ENCODE measurements at places on chromosomes 3 and 15. TPM values are rescaled to one million over a fixed set of nuclear protein-coding genes. Genes with fewer than 3 reads are reported as not detected.

The SLC9C1 gene
- total RNA-seq = 2.5 TPM

The ISG20 gene
- total RNA-seq = 5.6 TPM

The RHOV gene
- total RNA-seq = 5.0 TPM

The VEPH1 gene
- total RNA-seq = 9.2 TPM

The CHAC1 gene
- 31.0 TPM for total RNA-seq

The GOLGA8K gene
- 1.2 TPM for total RNA-seq

The ZNF80 gene
- total RNA-seq = not detected

- no peak for DNase-seq
- no peaks in the 10 kb centered on the region for H3K27me3 ChIP-seq
- no peak overlapping the region for H3K4me3 ChIP-seq
- peaks cover 25% of the 10 kb centered on the region for H3K4me1 ChIP-seq
Observed at GRCh38 chr15:75214293-75215096, 12.8 kb downstream of the C15orf39 start.

- no peak overlapping the region for H3K4me3 ChIP-seq
- no peak for DNase-seq
- H3K27me3 ChIP-seq = no peaks in the 10 kb centered on the region
- peaks cover under 1% of the 10 kb centered on the region for H3K36me3 ChIP-seq
- H3K27ac ChIP-seq = no peak overlapping the region
Observed at GRCh38 chr3:157872902-157873301, 233.3 kb downstream of the SHOX2 start.

DNA sequence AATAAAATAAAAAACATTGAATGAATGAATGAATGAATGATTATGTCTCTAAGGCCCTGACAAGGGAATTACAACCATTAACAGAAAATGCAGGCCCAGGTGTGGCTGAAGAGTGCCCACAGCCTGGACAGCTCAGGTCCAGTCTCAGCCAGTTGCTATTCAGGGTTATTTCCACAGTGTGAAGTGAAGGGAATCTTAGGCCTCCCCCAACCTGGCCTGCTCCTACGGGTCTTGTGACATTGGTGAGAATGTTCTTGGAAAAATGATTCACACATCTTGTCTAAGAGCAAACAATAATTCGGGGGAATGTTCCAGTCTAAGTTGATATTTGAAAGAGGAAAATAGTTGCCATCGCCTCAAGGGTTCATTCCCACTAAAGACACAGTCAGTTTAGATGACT is 37.0 kb downstream of the MINDY4B start:
- H3K4me1 ChIP-seq = peaks cover 6% of the 10 kb centered on the region
- H3K27ac ChIP-seq = no peak overlapping the region
- DNase-seq = no peak

- peak overlapping the region; percentile 63 for H3K4me3 ChIP-seq
- peak; percentile 76 for DNase-seq
- peak overlapping the region; percentile 84 for H3K27ac ChIP-seq
- peaks cover 3% of the 10 kb centered on the region for H3K36me3 ChIP-seq
Observed at GRCh38 chr3:177197727-177198460, 612 bp upstream of the TBL1XR1 start.

DNA sequence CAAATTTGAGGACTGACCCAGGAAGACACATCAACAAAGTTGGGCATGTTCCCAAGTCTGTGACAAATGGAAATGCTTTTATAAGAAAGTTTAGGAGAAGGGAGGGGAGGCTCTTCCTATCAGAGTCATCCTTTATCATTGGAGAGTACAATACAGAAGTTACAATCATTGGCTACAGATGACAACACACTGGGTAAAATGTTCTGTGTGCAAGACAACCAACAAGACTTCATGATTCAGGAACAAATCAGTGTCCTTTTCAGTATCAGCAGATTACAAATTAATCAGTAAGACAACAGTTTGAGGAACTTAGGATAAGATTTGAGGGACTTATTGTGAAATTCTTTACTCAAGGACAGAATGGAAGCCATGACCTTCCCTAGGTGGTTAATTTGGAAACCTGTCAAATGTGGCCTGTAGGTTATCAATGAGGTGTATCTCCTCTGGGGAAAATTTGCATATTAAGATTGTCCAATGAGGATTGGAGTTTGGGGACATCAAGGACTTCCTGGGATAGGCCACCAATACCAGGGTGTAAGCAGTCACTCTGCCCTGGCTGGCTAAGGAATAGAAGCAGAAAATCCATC is 274.4 kb upstream of the RORA start:
- peaks cover 26% of the 10 kb centered on the region for H3K4me1 ChIP-seq
- H3K36me3 ChIP-seq = no peaks in the 10 kb centered on the region
- no peak for DNase-seq
- H3K27me3 ChIP-seq = no peaks in the 10 kb centered on the region
- no peak overlapping the region for H3K4me3 ChIP-seq

GRCh38 chr3:126245811-126246727 is 65.7 kb upstream of the ALDH1L1 start:
- peaks cover 4% of the 10 kb centered on the region for H3K27me3 ChIP-seq
- peaks cover 3% of the 10 kb centered on the region for H3K4me1 ChIP-seq
- H3K27ac ChIP-seq = no peak overlapping the region
- H3K36me3 ChIP-seq = peaks cover 21% of the 10 kb centered on the region

DNA sequence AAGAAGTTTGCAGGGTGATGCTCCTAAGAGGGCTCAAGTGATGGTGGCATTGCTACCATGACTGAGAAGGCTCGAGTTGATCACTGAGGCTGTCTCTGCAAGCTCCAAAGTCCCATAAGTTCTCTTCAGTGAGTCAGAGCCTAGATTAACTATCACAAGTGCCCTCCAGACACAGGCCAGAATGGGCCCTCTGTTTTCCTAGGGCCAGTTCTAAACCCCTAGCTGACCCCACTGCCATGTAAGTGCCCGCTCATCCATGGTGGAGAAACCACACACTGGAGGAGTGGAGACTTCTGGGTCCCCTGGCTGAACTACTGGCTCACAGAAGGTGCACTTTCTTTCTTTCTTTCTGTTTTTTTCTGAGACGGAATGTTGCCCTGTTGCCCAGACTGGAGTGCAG is 87.6 kb upstream of the WNT5A start:
- peaks cover 8% of the 10 kb centered on the region for H3K36me3 ChIP-seq
- no peak for DNase-seq
- peaks cover 46% of the 10 kb centered on the region for H3K4me1 ChIP-seq
- H3K27ac ChIP-seq = no peak overlapping the region

- H3K27me3 ChIP-seq = no peaks in the 10 kb centered on the region
- no peaks in the 10 kb centered on the region for H3K36me3 ChIP-seq
- H3K27ac ChIP-seq = no peak overlapping the region
Observed at GRCh38 chr3:63069806-63070475, 194.7 kb upstream of the CADPS start.

DNA sequence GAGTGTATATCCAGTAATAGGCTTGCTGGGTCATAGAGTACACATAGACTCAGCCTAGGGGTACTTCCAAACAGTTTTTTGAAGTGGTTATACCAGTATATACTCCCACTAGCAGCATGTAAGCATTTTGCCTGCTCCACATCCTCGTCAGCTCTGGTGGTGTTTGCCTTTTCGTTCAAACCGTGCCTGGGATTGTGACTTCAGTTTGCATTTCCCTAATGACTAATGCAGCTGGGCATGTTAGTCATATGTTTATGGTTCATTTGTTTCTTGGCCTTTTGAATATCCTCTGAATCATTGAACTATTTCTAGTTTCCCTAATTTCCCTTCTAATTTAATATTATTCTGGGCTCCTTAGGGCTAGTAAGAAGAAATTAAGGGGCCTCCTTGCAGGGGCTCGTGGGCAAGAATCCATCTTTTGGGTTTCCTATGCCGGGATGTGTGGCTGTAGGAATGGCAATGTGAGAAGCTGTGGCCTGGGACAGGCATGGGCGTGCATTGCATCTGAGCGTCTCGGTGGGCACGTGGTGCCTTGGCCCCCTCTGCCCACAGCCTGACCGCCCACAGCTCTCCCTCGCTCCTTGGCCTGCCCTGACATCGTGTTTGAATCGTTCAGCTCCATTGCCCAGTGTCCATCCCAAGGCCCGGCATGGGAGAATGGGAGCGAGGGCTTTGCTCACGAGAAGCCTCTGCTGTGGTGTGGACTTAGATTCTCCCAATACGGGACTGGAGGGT is 26.4 kb downstream of the FAH start:
- H3K36me3 ChIP-seq = peaks cover 12% of the 10 kb centered on the region
- no peak overlapping the region for H3K4me3 ChIP-seq
- no peak overlapping the region for H3K27ac ChIP-seq
- H3K4me1 ChIP-seq = no peaks in the 10 kb centered on the region
- no peak for DNase-seq
- no peaks in the 10 kb centered on the region for H3K27me3 ChIP-seq

GRCh38 chr3:125035217-125035616 is 20.6 kb downstream of the HEG1 start:
- no peak for DNase-seq
- H3K36me3 ChIP-seq = peaks cover 17% of the 10 kb centered on the region
- H3K27ac ChIP-seq = no peak overlapping the region
- peaks cover 33% of the 10 kb centered on the region for H3K4me1 ChIP-seq

DNA sequence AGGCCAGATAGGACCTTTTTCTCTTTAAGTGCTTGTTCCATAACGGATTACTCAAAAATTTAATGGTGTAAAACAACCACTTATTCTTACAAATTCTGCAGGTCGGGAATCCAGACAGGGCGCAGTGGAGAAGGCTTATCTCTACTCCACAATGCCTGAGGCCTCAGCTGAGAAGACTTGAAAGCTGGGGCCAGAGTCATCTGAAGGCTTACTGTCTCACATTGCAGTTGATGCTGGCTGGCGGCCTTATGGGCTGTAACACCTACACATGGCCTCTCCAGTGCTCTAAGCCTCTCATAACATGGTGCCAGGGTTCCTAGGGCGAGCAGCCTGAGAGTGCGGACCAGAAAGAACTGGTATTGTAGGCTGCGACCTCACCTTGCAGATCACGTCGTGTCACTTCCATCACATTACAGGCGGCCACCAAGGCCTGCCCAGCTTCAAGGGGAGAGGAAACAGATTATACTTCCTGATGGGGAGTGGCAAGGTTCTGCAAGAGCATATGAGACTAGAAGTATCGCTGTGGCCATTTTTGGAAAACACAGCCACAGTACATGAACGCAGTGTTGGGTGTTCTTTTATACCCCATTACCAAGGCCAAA is 32.4 kb downstream of the CMTM7 start:
- H3K4me3 ChIP-seq = no peak overlapping the region
- peak overlapping the region; percentile 33 for H3K27ac ChIP-seq
- no peak for DNase-seq
- H3K27me3 ChIP-seq = no peaks in the 10 kb centered on the region

GRCh38 chr3:13543253-13543652 is 5.7 kb upstream of the FBLN2 start:
- no peak for DNase-seq
- no peak overlapping the region for H3K27ac ChIP-seq
- H3K4me1 ChIP-seq = peaks cover 19% of the 10 kb centered on the region

DNA sequence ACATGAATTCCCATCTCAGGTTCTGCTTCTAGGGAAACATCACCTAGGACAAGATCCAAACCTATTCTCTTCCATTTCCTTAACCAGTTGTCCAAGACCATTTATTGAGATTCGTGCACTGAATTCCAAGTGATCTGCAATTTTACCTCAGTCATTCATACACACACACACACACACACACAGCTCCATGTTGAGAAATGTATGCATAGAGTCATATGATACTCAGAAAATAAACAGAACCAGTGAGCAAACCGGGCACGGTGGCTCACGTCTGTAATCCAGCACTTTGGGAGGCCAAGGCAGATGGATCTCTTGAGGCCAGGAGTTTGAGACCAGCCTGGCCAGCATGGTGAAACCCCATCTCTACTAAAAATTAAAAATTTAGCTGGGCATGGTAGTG is 6.1 kb upstream of the KPNA1 start:
- H3K27me3 ChIP-seq = peaks cover 5% of the 10 kb centered on the region
- DNase-seq = no peak
- no peaks in the 10 kb centered on the region for H3K36me3 ChIP-seq

DNA sequence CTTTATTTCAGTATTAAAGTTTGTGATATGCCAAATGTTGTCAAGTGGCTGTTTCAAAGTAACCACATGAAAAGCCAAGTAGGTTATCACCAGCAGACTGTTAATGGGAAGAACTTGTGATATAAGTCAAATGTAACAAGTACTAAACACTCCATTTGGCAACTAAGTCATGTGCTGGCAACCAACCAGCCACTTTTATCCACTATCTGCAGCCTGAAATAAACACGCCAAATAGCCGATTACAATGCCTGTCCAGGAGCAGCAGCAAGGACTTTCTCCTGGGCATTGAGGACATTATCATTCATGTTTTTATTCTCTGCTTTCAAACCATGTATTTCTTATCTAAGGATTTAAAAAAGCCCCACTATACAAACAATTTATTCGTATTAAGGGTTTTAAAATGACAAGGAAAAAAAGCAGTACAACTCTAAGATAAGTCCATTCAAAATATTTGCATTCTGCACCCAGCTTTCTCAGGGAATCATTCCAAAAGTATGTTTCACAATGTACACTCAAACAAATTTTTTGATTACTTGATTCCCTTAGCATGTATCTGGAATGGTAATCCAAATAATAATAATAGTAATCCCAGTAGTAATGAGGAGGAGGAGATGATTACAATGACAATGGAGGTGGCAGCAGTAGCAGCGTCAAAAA is 448.6 kb downstream of the ERC2 start:
- no peak for DNase-seq
- peaks cover 7% of the 10 kb centered on the region for H3K36me3 ChIP-seq
- H3K27me3 ChIP-seq = no peaks in the 10 kb centered on the region
- peaks cover 25% of the 10 kb centered on the region for H3K4me1 ChIP-seq
- H3K27ac ChIP-seq = no peak overlapping the region

GRCh38 chr3:64518496-64518895 is 169.3 kb downstream of the ADAMTS9 start:
- peaks cover 11% of the 10 kb centered on the region for H3K4me1 ChIP-seq
- H3K36me3 ChIP-seq = peaks cover 6% of the 10 kb centered on the region
- H3K27ac ChIP-seq = no peak overlapping the region
- no peak overlapping the region for H3K4me3 ChIP-seq
- no peak for DNase-seq

- no peaks in the 10 kb centered on the region for H3K27me3 ChIP-seq
- no peak overlapping the region for H3K4me3 ChIP-seq
- no peak overlapping the region for H3K27ac ChIP-seq
- no peaks in the 10 kb centered on the region for H3K4me1 ChIP-seq
- DNase-seq = no peak
Observed at GRCh38 chr3:151770956-151771355, 37.2 kb downstream of the AADACL2 start.

DNA sequence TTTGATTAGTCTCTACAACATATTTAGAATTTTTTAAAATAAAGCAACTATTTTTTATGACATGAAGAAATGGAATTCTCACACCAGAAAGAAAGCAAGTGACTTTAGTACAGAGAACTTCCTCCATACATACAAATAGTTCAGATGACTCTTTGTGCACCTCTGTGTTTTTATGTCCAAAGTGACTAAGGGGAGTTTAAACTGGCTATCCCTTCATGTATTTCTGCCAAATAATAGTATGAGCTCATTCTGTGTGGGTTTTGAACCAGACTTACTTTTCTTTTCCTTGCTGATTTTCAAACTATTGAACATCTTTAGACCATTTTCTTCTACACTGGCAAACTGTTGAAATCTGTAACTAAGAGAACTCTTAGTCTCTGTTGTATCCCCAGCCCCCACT is 196.3 kb downstream of the EPHA3 start:
- no peaks in the 10 kb centered on the region for H3K27me3 ChIP-seq
- H3K4me1 ChIP-seq = no peaks in the 10 kb centered on the region
- no peaks in the 10 kb centered on the region for H3K36me3 ChIP-seq
- H3K27ac ChIP-seq = no peak overlapping the region
- DNase-seq = no peak
